ENCODE measurements at places on chromosomes 1 and 21.

- H3K27ac ChIP-seq: no peak overlapping the region
- H3K4me1 ChIP-seq: no peaks in the 10 kb centered on the region
- H3K4me3 ChIP-seq: no peak overlapping the region
- DNase-seq: no peak
- H3K36me3 ChIP-seq: no peaks in the 10 kb centered on the region
- no peaks in the 10 kb centered on the region for H3K27me3 ChIP-seq
Measured at GRCh38 chr1:162774007-162774406, 16.5 kb upstream of the HSD17B7 start.

GRCh38 chr1:13731897-13732296 is 31.9 kb downstream of the PRDM2 start:
- no peak for DNase-seq
- H3K27me3 ChIP-seq: no peaks in the 10 kb centered on the region
- H3K4me3 ChIP-seq: no peak overlapping the region
- H3K4me1 ChIP-seq: no peaks in the 10 kb centered on the region
- H3K36me3 ChIP-seq: no peaks in the 10 kb centered on the region

DNA sequence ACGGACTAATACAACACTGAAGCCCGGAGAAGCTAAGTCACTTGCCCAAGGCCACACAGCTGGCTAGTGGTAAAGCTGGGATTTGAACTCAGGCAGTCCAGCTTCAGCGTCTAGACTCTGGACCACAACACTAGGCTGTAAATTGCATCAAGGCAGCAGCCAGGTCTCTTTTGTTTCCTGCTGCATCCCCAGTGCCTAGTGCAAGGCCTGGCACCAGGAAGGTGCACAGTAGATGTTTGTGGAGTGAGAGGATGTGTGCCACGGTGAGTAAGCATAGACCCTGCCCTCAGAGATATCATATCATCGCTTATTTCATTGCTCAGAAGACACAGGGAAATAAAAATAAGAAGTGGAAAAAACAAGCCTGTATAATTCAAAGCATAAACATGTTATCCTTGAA is 40.9 kb downstream of the IGSF21 start:
- H3K27me3 ChIP-seq: no peaks in the 10 kb centered on the region
- DNase-seq: peak; percentile 31
- no peaks in the 10 kb centered on the region for H3K4me1 ChIP-seq

- no peak overlapping the region for H3K4me3 ChIP-seq
- no peaks in the 10 kb centered on the region for H3K4me1 ChIP-seq
- no peaks in the 10 kb centered on the region for H3K36me3 ChIP-seq
Measured at GRCh38 chr1:8473891-8474300, 156.0 kb downstream of the SLC45A1 start.

- H3K4me1 ChIP-seq: no peaks in the 10 kb centered on the region
- no peak for DNase-seq
- H3K36me3 ChIP-seq: no peaks in the 10 kb centered on the region
- H3K27ac ChIP-seq: no peak overlapping the region
- H3K4me3 ChIP-seq: no peak overlapping the region
- H3K27me3 ChIP-seq: peaks cover 10% of the 10 kb centered on the region
Measured at GRCh38 chr1:44617703-44618029, 56.6 kb downstream of the TMEM53 start.

GRCh38 chr1:1033731-1034438 is 14.0 kb downstream of the AGRN start:
- H3K27me3 ChIP-seq: peaks cover 10% of the 10 kb centered on the region
- H3K4me3 ChIP-seq: peak overlapping the region; percentile 41
- no peak overlapping the region for H3K27ac ChIP-seq
- peaks cover 7% of the 10 kb centered on the region for H3K4me1 ChIP-seq
